ENCODE measurements at places on chromosomes 5 and 9.
A peak's percentile ranks its signal among the peaks of the same experiment; 100 is the strongest.

DNA sequence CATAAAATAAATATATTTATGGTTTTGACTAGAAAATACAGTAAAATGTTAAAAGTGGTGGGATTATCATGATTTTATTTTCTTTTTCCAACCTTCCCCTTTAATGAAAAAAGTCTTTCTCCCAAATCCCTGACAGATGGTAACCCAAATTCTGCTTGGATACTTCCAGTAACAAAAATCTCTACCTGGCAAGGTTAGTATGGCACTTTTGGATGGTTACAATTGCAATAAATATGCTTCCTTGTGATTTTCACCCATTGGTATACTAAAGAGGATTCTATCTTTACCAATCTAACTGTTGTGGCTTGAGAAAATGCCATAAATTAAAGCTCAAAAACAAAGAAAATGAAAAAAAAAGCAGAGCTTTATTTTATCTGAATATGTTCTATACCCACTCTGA, 62.8 kb downstream of the GABRB2 start:
- no peak overlapping the region for H3K27ac ChIP-seq
- no peak overlapping the region for H3K4me3 ChIP-seq

DNA sequence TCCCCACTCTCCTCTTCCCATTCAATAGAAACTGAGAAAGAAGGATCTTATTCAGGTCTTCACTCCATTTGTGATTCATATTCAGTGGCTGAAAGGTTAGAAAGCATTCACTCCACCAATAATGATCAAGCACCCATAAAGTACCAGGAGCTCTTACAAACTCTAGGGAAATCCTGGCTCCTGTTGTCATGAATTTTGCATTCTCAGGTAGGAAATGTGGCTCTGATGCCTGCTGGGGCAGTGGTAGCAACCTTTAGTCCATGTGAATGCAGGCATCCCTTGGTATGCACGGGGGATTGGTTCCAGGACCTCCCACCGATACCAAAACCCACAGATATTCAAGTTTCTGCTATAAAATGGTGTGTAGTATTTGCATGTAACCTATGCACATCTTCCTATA, 3.6 kb upstream of the RORB start:
- H3K27ac ChIP-seq = no peak overlapping the region
- DNase-seq = peak; percentile 28
- H3K4me1 ChIP-seq = peaks cover 2% of the 10 kb centered on the region

DNA sequence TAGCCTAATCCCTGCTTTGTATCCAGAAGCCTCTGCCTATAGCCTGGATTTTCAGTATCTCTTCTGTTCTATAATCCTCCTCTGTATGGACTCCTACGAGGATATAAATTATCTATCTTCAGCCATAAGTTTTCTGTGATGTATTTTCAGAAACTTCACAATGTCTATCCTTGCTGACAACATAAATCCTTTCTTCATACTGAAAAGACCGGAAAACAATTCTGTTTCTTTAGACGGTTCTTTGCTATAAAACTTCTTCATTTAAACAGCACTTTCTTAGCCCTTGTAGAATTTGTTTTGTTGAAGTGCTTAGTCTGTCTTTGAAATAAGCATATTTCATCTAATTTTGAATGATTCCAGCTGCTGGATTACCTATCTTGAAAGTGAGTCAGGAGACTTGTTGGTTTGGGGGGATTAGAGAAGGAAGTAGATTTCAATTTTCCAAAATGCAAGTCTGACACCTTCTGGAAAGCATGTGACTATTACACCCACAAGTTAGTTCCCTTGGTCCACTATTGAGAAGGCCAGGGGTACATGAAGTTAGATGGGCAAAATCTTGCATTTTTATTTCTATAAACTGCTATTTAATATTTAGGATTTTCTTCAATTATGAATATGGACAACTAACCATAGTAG, 96.3 kb upstream of the RANBP3L start:
- no peak overlapping the region for H3K4me3 ChIP-seq
- peak; percentile 72 for DNase-seq
- no peak overlapping the region for H3K27ac ChIP-seq
- no peaks in the 10 kb centered on the region for H3K27me3 ChIP-seq
- H3K4me1 ChIP-seq = no peaks in the 10 kb centered on the region

DNA sequence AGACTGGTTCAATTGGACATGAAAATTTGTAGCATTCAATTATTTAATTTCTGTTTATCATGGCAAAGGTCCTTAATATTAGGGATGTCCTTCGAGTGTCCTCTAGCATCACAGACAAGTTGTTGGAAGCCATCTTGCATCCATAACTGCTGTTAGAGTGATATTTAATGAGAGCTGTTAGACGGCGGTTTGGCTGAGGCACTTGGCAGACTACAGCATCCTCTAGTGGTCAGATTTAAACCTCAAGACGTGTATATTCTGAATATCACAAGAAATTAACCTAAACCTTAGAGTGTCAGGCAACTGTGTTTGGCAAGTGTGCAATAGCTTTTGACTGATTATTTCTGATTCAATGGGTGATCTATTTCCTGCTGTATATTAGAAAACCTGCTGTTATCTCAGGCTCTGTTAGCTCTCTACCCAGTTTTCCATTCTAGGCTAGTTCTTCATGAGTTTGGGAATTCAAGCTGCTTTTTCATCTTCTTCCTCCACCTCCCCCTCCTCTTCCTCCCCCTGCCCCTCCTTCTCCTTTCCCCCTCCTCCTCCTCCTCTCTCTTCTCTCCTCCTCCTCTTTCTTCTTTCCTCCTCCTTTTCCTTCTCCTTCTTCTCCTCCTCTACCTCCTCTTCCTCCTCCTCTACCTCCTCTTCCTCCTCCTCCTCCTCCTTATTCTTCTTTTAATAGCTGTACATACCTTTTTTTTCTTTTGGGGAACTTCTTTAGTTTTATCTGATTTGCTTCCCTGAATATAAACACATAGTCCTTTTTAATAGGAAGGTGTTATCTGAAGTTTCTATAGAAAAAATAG, 8.6 kb downstream of the SPINK1 start:
- peak; percentile 71 for DNase-seq
- H3K4me3 ChIP-seq = no peak overlapping the region
- no peaks in the 10 kb centered on the region for H3K4me1 ChIP-seq
- H3K36me3 ChIP-seq = no peaks in the 10 kb centered on the region
- H3K27ac ChIP-seq = no peak overlapping the region

DNA sequence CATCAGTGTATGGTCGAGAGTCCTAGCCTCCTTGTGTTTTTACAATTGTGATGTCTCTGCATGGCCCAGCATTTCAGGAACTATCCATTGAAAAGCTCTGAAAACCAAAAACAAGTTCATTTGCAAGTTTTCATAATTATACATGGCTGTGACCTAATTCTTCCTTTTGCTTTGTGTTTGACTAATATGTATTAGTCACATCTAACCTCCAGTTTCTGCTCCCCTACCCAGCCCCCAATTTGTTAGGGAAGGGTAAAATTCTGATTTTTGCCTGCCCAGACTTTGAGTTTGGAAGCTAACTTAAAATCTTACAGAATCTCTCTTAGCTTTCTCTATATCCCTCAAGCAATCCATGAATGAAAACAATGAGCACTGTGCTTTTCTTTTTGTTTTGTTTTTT, 128.2 kb upstream of the SEMA6A start:
- H3K27ac ChIP-seq = no peak overlapping the region
- no peak for DNase-seq
- H3K36me3 ChIP-seq = no peaks in the 10 kb centered on the region
- no peaks in the 10 kb centered on the region for H3K4me1 ChIP-seq

All from mesendoderm (in vitro differentiated cells).